RPMI7951 (cell line): ENCODE measurements at places on chromosomes 3 and 15. TPM values are rescaled to one million over a fixed set of nuclear protein-coding genes. Genes with fewer than 3 reads are reported as not detected.

The SACM1L gene
- 32.3 and 40.1 TPM in 2 replicates for total RNA-seq

The DLEC1 gene
- total RNA-seq = not detected in 2 replicates

The MCTP2 gene
- total RNA-seq = 26.5 and 39.5 TPM in 2 replicates

The CFAP44 gene
- 0.59 and 1.6 TPM in 2 replicates for total RNA-seq

The RASL12 gene
- total RNA-seq = 0.39 and 0.48 TPM in 2 replicates

The MYH15 gene
- total RNA-seq = 0.20 and 0.24 TPM in 2 replicates

The USP8 gene
- 65.2 and 74.4 TPM in 2 replicates for total RNA-seq

The PLCB2 gene
- 1.4 and 1.6 TPM in 2 replicates for total RNA-seq

The RAB11A gene
- total RNA-seq = 209 and 266 TPM in 2 replicates

DNA sequence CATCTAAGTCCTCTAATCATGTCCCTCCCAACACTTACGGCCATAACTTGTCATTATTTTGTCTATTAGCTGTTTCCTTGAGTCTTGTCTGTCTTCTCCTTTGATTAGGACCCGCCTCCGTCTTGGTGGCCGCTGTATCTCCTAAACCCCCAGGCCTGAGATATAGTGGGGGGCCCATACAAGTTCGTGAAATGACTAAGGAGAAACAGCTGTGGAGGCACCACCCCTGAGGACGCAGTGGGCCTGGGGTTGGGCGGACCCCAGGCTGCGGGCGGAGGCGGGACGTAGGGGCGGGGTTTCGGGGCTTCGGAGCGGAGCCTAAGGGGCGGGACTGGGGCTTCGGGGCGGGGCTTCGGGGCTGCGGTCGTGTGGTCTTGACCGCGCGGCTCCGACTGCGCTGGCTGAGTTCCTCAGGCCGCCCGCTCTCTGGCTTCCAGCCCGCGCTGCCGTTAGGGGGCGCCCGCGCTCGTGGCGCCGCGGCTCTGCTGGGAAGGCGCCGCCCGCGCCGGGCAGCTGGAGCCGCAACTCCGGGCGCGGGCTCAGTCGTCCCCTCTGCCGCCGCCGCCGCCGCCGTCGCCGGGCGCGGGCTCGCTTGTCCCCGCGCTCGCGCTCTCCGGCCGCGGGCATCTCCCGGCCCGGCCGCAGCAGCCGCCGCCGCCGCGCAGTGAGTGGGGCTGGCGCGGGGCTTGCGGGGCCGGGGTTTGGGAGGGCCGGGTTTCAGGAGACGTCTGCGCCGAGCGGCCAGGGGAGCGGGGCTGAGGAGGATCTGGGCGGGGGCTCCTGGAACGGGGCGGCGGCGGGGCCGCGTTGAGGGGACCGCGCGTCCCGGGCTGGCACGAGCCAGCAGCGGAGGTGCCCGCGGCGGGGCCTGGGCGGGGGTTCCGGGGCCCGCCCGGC is at the start of gene KCTD6:
Gene KCTD6, plus strand, starts transcription at position 591 of the 897 bp plus-strand sequence. CDS start 6,660 bp downstream, outside the sequence.
- peak; percentile 91 for DNase-seq

DNA sequence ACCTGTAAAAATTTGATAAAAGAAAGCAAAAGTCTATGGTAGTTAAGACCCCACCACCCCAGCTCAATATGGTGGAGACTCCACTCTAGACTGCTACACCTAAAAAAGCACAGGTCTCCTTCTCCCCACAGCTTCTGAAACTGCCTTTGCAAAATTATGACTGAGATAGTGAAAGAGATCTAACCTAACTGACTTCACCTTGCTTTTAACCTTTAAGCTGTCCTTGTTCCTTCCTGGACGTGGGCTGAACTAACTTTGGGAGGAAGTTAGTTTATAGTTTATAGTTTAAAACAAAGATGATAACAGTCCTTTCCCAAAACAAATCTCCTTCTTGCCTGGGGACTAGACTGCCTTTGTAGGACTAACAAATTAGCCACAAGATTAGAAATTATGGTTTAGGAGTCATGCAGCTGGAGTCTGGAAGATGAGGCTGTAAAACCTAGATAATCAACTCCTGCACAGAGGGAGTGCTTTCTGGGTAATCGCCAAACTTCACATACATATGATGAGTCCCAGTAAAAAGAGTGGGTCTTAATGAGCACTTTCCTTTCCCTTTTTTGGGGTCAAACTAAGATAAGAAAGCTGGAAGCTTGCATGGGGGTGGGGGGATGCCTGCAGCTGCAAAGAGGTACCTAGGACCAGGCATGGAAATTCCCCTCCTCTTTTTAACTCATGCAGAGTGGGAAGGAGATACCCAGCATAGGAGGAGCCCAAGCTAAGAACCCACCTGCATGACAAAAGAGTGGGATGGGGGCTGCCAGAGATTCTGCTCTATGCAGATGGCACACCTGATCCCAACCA is 17.5 kb downstream of the CCR8 start:
- DNase-seq = no peak

GRCh38 chr3:156727519-156728205 is 53.3 kb downstream of the TIPARP start:
- DNase-seq = peak; percentile 57

DNA sequence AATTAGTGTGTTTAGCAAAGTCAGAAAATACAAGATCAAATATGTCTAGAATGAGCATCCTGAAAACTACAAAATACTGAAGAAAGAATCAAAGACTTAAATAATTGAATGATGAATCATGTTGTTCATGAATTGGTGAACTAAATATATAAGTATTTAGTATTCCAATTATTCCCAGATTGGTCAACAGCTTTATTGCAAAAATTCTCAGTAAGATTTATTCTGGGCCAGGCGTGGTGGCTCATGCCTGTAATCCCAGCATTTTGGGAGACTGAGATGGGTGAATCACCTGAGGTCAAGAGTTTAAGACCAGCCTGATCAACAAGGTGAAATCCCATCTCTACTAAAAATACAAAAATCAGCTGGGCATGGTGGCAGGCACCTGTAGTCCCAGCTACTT is 250.0 kb upstream of the NECTIN3 start:
- DNase-seq = no peak

DNA sequence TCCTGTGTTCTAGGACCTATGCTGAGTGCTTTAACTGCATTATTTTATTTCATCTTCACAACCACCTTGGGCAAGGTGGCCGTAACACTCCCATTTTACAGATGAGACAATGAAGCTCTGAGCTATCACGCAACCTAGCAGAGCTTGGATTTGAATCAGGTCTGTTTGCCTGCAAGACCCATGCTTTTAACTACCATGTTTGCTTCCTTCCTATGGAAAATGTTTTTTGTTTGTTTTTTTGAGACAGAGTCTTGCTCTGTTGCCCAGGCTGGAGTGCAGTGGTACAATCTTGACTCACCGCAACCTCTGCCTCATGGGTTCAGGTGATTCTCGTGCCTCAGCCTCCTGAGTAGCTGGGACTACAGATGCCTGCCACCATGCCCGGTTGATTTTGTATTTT is 24.7 kb upstream of the HERC1 start:
- no peak for DNase-seq

- no peak for DNase-seq
Observed at GRCh38 chr15:51335538-51336410, 2.6 kb downstream of the CYP19A1 start.

DNA sequence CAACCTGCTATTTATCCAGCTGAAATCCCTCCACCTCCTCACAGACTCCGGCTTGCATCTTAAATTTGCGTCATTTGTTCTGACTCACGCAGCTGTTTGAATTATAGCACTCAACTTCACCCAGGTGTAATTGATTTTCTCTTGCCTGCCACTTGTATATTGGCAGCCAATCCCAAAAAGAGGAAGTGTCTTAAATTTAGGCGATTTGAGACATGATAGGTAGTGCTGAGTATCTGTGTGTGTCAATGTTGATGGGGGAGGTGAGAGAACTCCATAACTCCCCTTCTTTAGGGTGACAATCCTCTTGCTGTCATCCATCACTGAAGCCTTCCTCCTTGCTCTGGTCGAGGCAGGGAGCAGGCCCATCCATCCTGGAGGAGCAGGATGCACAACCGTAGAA is 77.2 kb upstream of the TPRG1 start:
- DNase-seq = no peak

DNA sequence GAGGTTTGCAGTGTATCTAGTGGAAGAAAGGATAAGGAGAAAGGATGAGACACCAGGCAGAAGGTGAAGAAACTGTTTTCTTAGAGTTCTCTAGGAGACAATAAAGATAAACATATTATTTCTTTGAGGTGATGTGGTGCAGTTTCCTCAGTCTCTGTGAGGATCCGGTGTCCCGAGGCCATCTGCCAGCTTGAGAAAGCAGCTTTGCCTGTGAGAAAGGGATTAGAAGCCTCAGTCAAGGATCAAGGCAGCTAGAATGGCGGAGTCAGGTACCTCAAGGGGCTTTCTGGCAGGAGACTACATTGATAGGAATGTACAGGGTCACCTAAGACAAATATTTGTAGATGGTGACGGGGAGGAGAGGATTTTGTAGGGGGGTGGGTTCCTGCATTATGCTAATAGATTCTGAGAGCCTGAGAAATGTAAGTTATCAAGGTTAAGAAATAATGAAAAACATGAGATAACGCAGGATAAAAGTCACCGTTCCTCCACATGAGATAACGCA is 103.9 kb upstream of the MB21D2 start:
- DNase-seq = no peak

- peak; percentile 53 for DNase-seq
Observed at GRCh38 chr3:149618151-149619123, 39.4 kb downstream of the WWTR1 start.

DNA sequence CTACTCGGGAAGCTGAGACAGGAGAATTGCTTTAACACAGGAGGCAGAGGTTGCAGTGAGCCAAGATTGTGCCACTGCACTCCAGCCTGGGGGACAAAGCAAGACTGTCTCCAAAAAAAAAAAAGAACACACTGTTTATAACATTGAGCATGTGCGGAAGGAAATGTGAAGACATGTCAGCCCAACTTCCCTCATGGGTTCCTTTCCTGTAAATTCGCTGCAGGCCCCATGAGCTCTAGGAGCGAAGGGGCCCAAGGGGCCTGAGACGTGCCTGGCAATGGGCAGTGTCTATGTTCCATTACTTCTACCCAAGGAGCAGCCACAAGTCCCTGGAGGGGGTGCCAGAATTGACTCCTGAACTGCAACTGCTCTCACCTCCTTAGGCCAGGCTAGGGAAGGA is 3.2 kb downstream of the PFKFB4 start:
- no peak for DNase-seq

DNA sequence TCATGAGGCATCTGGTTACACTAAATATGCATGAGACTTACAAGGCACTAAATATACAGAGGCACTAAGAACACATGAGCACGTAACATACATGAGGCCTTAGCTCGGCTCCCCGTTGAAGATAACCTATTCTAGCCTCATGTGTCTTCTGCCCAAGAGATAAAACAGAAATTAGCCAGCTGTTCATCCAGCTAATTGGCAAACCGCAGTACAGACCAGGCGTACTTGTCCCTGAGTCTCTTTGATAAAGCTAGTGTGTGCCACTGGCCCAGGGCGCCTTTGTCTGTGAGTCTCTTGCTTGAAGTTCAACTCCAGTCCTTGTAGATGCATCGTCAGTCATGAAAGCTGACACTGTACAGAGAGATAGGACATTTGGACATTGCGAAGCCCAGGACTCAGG is 121.9 kb upstream of the SPATA12 start:
- no peak for DNase-seq
